Ureter (tissue), 1 donor: ENCODE measurements at places on chromosomes 3 and 15. TPM values are rescaled to one million over a fixed set of nuclear protein-coding genes. Genes with fewer than 3 reads are reported as not detected.

DNA sequence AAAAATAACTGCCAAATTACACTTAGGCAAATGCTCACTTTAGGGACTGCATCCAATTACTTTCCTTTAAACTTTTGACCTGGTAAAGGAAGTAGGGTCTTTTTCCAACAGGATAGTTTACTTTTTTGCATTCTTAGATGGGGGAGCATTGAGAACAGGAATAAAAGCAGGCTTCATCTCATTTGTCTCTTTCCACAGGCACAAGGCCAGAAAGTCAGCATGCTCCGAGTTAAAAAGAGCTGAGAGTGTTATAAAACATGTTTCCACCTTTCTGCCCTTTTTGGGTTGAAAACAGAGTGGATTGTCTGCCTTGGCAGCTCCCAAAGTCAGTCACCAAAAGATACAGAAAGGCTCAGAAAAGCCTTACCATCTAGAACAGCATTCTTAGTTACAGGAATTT lies 404.9 kb upstream of the ALCAM start:
- DNase-seq: no peak

DNA sequence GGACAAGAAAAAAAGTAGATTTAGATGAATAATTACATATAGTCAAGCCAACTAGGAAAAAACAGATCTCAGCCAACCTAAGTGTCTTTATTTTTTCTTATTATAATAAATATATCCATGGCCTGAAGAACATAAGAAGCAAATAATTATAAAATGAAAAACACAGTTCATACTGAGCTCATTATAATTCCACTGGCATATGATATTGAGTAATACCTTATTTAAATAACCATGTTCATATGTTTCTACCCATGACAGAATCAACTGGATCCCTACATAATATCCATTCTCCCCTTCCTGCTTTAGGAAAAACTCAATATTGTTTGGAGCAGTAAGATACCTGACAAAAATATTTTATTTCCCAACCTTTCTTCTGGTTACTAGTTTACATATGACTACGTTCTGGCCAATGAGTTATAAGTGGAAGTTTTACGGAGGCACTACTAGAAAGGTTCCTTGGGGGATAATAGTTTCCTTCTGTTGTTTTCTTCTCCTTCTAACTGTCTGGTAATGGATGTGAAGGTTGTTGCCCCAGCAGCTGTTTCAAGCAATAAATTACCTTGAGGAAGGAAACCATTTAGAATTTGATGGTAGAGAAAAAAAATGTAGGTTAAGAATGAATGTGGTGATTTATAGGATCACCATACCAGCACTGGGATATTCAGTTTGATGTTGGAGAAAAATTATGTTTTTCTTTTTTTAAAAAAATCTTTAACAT lies 184.1 kb upstream of the MBNL1 start:
- no peak for DNase-seq

- no peak for DNase-seq
These were observed 47.0 kb upstream of the SMAD3 start for GRCh38 chr15:67018441-67018840.

DNA sequence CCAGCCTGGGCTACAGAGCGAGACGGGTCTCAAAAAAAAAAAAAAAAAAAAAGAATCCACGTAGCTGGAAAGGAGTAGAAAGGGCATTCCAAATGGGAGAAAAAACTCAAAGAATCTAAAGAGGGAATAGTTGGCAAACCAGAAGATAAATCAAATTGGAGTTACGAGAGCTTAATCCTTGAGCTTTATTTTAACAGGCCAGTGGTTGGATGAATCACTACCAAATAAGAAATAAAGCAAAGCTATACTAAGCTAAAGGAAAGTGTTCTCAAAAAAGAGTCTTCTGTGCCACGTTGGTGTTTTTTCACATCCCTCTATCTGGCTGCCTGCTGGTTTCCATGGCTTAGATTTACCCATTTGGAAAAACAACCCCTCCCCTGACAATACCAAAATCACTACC lies 14.0 kb downstream of the VGLL4 start:
- DNase-seq: no peak

The ZPLD1 gene
- total RNA-seq: 0.10 TPM

The CAMK2N2 gene
- not detected for total RNA-seq
